Activated T-cell treated with anti-CD3 and anti-CD28 coated beads, Interleukin-2, amount 50 U/mL, for 4 hours (primary cell): ENCODE measurements at places on chromosomes 3 and 15. TPM values are rescaled to one million over a fixed set of nuclear protein-coding genes. Genes with fewer than 3 reads are reported as not detected.

DNA sequence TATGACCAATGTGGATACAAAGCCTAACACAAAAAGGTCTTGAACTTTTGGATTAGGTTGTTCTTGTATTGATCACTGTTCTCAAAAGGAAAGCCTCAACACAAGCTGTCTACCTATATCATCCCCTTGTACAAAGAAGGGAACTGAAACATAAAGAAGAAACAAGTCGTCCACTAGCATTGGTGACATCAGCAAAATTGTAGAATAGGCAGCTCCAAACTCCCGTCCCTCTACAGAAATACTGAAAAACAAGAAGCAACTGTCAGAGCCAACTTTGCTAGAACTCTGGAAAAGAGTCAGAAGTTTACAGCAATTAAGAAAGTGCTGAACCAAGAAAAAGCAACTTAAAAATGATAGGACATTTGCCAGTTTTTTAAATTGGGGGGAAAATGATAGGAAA, 7.5 kb upstream of the NR1I2 start:
- DNase-seq, result no peak

Gene SLC24A5
- not detected for total RNA-seq

Gene HDC
- 0.29 TPM for total RNA-seq

Gene GOLGA8N
- total RNA-seq, result 1.0 TPM

DNA sequence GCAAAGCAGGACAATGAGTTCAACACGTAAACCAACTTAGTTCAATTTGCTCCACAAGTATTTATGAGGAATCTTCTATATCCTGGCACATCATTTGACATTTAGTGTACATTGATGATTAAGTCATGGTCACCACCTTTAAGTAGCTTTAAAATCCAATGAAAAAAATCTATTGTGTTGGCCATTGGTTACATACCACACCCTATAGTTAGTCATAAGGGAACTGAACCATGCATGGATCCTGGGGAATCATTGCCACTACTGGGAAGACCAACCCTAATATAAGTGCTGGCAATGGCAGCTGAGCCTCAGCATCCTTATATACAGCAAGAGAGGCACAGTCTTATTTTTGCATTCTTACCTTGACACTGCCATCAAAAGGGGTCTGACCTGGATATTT, 502.5 kb downstream of the MECOM start:
- DNase-seq, result no peak

DNA sequence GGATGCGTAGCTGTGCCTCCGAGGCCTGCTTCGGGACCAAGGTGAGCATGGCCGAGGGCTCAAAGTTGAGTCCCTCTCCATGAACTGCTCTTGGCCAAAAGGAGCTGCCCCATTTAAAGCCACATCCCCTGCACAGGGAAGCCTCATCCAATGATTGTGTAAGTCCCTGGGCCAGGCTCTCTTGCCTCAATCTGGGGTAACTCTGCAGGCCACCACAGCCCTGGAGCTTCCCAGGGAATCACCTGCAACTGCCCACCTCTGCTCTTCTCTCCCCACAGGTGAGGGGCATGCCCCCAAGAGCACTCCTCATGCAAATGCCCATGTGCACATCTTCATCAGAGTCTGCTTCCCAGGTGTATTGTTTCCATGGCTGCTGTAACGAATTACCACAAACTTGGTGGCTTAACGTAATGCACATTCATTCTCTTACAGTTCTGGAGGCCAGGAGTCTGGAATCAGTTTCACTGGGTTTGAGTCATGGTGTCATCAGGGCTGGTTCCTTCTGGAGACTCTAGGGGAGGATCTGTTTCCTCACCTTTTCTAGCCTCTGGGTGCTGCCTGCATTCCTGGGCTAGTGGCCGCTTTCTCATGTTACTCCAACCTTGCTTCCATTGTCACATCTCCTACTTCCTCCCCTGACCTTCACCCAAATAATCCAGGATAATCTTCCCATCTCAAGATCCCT, 25.0 kb upstream of the LOXL1 start:
- DNase-seq, result no peak

DNA sequence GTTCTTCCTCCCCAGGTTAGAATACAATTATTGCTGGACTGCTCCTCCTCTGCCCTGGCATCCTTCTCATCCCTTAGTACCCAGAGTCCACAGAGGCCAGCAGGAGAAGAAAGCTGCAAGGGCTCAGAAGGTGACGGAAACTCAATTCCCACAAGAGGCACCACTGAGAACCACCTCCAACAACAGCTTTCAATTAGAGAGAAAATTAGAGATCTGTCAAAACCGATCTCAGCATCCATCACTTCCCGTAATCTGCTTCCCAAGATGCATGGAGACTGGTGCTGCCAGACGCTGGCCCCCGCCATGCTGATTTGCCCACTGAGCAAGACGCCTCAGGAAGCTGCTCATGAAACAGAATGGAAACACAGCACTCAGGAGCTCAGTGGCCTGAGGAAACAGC, 135.0 kb upstream of the PRICKLE2 start:
- no peak for DNase-seq

Gene EHD4
- total RNA-seq, result 25.7 TPM
